ENCODE measurements at places on chromosomes 3 and 15.
A peak's percentile ranks its signal among the peaks of the same experiment; 100 is the strongest.

DNA sequence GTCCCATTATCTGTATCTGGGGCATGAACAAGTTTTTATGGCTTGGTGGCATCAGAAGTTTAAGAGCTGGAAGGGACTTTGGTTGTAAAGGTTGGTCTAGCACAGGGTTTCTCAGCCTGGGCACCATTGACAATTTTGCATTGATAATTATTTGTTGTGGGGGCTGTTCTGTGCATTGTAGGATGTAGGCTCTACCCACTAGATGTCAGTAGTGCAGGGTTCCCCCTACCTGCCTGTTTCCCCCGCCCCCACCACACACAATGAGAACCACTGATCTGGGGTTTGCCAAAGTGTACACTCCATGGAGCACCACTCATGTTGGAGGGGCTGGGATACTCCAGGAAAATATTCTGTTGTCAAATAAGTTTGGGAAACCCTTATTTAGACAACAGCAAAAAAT is 42.7 kb downstream of the PLCL2 start:
- DNase-seq: no peak

- DNase-seq: no peak
Observed at GRCh38 chr15:68609629-68610028, 30.8 kb downstream of the CORO2B start.

- DNase-seq: peak; percentile 99
Observed at GRCh38 chr3:139302084-139302800, 41.6 kb upstream of the MRPS22 start.

GRCh38 chr15:39852250-39852649 is 67.8 kb downstream of the GPR176 start:
- peak; percentile 77 for DNase-seq

DNA sequence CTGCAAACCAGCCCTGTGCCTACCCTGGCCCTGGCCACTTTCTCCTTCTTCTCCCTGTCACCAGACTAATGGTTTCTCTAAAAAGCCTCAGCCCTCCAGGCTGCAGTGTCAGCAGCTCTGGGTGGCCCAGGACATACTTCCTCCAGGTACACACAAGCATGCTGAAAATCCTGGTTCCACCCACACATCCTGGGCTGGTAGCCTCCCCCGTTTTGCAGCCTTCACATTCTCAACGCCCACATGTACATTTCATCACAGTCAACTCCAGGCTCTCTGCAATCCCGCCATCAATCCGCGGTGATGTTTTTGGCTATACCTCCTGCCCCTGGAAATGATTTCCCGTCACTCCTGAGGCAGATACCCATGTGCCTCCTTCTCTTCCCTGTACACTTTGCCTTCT is 59.4 kb downstream of the MAGEF1 start:
- DNase-seq: no peak

DNA sequence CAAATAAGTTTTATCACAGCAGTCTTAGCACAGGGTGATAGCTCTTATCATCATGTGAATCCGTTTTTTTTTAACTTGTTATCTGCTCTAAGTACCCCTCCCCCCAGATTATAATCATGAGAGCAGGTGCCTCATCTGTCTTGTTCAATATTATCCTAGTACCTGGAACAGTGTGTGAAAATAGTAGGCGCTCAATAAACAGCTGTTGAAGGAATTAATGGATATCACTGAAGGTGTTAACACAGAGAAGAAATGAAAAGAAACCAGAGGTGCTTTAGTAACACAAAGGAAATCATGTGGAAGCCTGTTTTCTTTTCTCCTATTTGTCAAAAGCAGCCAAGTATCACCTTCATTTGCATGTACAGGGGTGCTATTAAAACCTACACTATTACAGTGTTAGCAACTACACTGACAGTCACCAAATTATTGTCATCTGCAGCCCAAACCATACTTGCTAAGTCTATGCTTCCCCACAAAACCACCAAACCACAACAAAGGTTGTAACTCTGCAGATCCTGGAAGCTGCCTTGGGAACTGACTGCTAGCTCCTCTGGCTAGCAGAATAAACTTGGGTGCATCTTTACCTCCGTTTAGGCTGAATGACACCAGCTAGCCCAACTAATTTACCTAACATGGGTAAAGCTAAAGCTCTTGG is 2.9 kb downstream of the XPC start:
- no peak for DNase-seq

- no peak for DNase-seq
Observed at GRCh38 chr3:127061641-127062040, 78.7 kb downstream of the PLXNA1 start.

- no peak for DNase-seq
Observed at GRCh38 chr3:31481697-31482096, 51.0 kb upstream of the STT3B start.

- no peak for DNase-seq
Observed at GRCh38 chr15:25862472-25863110, 536 bp downstream of the ATP10A start.

DNA sequence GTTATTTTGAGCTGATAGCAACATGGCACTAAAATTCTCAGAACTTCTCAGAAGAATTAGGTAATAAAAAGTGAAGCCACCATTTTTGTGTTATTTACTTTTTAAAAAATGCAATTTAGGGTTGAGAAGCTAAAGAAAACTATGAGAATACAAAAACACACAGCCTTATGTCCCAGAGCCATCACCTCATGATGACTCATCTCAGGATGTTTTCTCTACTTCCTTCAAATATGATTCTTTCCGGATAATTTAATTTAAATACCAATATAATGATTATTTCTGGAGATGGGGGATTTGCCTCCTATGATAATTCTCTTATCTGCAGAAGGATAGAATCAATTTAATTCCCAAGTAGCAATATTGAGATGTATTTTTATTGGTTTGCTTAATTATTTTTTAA is 105.6 kb upstream of the BFSP2 start:
- DNase-seq: no peak

DNA sequence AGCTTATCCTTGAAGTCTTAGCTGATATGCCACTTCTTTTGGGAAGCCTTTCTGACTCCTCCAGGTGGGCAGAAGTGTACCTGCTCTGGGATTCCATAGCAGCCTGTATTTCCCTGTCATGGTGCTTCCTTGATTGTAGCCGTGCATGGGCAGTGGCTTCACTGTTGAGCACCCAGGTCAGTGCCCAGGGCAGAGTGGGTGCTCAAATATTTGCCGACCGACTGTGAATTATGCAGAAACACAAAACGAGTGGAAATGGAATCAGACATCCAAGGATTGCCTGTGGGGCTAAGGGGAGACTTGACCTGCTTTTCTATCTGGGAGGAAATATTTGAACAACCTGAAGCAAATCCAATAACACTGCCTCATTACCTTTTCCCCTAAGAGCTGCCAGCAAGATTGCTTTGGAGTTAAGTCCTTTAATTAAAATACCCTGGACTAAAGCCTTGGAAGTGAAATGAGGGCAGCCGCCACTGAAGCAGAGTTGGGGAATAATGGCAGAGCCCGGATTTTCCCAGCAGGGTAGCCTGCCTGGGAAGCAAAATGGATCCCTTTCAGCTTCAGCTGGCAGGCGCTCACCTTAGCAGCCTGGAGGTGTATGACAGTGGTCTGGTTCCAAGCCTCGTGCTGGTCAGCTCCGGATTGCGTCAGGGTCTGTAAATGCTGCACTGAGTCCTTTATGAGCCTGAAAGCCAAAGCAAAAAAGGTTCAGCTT is 14.9 kb downstream of the ACOX2 start:
- no peak for DNase-seq

GRCh38 chr3:14210290-14210688 is 31.7 kb downstream of the LSM3 start:
- no peak for DNase-seq

DNA sequence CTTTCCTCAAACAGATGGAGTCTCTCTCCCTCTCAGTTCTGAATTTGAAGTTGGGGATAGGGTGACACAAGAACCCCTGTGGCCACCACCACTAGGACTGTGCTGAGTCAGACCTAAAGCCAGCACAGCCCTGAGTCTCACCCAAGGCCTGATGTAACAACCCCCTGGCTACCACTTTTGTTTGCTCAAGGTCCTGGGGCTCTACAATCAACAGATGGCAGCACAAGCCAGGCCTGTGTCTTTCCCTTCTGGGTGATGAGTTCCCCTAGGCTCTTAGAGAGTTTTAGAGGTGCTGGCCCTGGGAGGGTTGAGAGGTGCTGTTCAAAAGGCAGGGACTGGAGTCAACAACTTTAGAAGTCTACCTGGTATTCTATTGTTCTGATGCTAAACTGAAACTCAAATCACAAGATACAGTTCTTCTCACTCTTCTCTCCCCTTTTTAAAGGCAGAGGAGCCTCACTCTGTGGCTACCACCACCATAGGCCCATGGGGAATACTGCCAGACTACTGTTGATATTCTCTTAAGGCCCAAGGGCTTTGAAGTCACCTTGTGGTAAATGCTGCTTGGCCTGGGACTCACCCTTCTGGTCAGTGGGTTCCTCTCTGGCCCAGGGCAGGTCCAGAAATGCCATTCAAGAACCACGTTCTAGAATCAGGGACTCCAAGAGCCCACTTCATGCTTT is 6.5 kb downstream of the OR5K4 start:
- no peak for DNase-seq

- no peak for DNase-seq
Observed at GRCh38 chr15:99974246-99974645, 241.0 kb upstream of the LYSMD4 start.

DNA sequence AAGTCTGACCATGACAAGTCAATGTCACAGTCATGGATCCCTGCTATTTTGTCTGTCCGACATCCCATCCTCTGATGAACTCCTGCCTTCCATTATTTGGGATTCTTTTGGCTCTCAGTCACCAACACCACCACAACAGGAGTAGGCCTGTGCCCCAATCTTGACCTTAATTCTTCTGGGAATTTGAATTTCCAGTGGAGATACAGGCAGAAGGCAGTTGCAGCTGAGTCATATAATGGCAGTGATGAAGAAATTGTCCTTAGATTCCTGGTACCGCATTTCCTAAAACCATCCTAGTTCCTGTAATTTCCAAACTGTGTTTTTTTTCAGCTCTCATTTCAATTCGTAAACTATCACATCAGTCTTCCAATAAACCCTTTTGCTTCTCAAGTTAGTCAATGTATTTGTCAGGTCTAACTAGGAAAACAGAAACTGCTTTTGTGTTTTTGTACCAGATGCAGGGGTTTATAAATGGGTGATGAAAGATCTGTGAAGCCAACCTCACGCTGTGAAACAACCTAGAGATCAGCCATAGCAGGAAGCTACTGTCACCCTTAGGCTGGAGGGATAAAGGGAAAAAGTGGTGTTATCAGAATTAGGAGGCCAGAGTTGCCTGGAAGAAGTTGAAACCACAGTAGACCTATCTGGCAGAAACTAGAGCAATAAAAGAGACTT is 126.3 kb upstream of the TMEM108 start:
- DNase-seq: no peak

DNA sequence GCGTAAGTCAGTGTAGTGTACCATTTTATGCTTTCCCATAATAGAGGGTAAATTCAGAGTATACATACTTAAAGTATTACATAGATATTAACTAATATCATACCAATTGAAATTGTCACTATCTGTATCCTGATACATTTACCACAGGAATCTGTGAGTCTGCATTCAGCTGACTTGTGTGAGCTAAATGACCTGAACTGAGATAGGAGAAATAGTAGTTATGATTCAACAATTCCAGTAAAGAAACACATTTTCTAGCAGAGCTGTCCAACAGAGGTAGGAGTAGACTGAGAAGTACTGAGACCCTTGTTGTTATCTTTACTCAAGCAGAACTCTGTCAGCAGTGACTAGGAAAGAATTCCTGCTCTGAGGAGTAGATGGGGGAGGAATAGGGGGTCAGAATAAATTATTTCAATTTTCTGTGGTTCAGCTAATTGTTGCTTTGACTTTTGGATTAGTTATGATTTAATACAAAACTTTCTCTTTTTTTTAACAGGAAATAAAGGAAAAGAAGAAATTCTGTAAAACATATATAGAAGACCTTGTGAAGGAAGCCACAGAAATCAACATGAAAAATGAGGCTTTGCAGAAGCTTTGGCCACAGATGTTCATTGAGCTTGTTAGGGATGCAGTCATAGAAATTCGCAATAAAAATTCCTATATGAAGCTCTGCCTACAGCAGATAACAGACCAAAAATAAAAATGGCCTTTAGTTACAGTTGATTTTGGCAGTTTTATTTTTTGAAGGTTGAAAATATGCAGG is 66.2 kb upstream of the THSD4 start:
- peak; percentile 77 for DNase-seq

GRCh38 chr3:96776818-96777217 is 37.6 kb upstream of the EPHA6 start:
- DNase-seq: no peak

- DNase-seq: no peak
Observed at GRCh38 chr3:13851997-13852637, 27.8 kb downstream of the WNT7A start.

DNA sequence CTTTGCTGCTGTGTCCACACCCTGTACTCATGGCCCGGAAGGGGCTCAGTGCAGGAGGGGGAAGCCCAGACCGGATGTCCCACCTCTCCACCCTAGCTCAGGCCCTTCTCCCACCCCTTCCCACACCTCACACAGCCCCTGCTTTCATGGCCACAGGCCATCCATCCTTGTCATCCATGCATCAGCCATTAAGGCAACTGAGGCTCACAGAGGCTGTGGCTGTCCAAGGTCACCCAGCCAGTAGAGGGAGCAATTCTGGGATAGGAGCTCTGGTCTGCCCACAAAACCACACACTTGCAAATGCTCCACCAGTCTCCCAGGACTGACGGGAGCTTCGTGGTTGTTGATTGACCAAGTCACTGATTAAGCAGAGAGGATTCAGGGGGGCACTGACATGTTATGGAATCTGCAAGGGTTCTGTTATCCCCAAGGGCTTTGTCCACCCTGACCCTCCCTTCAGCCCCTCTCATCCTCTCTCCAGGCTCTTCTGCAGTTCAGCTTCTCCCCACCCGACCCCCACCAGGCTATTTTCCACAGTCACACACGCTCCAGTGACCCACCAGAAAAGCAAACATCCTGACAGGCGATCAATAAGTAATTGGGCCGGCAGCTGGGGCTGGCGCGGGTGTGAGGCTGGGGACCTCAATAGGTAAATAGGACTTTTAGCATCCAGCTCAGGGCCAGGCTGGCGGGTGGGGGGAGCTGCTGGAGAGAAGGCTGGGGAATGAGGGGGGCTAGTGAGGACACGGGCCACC is 15.1 kb downstream of the LINGO1 start:
- no peak for DNase-seq

- DNase-seq: peak; percentile 55
Observed at GRCh38 chr15:33031324-33031821, 163.1 kb downstream of the FMN1 start.

DNA sequence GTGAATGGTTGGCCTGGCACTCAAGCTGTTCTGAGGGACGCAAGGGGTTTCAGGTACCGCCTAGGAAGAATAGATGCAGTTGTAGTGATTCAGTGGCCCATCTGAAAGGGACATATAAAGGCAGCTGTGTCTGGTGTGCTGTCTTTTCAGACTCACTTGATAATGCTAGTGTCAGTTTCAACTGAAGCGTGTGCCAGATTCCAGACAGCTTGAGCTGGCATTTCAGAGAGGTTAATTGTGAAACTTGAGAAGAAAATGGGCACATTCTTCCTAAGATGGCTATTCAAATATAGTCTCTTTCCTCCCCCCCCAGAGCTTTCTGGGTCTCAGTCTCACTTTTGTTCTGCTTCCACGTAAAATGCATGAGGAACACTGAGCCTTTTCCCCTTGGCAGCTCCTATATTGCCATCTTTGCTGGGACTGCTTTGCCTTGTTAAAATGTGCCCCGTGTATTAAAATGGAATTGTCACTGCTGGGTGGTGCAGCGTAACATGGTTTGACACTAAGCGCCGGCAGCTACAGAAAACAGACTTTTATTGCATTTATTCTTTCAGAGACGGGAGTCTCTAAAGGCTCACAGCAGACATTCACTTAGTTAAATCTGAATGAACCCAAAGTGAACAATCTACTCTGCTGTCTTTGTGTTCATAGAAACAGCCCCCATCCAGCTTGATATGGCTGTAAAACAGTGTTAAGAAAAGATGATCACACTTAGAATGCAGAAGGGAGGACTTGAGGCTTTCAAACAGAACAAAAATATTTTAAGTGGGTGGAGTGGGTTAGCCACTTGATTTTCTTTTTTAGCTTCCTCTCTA is 478.7 kb downstream of the RBMS3 start:
- no peak for DNase-seq

Data from AG09309 (cell line).